Forelimb muscle (tissue), 1 donor: ENCODE measurements at places on chromosomes 11 and 22.

- DNase-seq = no peak
Measured at GRCh38 chr22:26322179-26322905, 106.7 kb upstream of the ASPHD2 start.

DNA sequence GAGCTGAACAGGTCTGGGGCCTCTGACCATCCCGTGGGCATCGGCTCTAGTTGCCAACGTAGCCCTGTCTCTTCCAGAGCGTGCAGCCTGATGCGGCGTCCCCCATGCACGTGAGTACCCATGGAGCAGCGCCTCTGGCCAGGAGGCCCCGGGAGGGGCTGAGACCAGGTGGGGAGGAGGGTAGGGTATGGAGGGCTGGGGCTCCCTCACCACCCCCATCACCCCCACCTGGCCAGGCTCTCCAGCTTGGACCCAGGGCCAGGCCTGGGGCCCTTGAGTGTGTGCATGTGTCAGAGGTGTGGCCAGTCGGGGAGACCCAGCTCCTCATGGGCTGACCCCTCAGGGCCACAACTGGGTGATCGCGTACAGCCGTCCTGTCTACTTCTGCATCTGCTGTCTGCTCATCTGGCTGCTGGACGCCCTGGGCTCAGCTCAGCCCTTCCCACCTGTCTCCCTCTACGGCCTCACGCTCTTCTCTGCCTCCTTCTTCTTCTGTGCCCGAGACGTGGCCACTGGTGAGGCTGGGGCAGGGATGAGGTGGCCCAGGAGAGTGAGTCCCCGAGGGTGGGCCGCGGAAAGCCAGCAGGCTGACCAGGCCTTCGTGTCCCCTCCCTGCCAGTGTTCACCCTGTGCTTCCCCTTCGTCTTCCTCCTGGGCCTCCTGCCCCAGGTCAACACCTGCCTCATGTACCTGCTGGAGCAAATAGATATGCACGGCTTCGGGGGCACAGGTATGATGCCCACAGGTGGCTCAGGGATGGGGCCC lies 8.5 kb downstream of the PCNX3 start:
- DNase-seq = no peak

GRCh38 chr11:113372309-113372708 lies 15.3 kb upstream of the ANKK1 start:
- DNase-seq = no peak

GRCh38 chr11:130168105-130168504 lies 8.5 kb downstream of the ST14 start:
- DNase-seq = no peak

- DNase-seq = no peak
Measured at GRCh38 chr22:46619830-46620501, at the start of gene GRAMD4. Gene GRAMD4, plus strand, starts transcription at chr22:46620386. Its CDS starts 6,414 bp downstream, at chr22:46626800.

- DNase-seq = no peak
Measured at GRCh38 chr11:70579316-70579955, 181.1 kb downstream of the CTTN start.

GRCh38 chr11:73152086-73152853 lies 10.2 kb upstream of the FCHSD2 start:
- no peak for DNase-seq

- DNase-seq = no peak
Measured at GRCh38 chr11:111826322-111826950, 44.9 kb downstream of the ALG9 start.

- no peak for DNase-seq
Measured at GRCh38 chr22:39498368-39498767, 3.7 kb upstream of the MIEF1 start.
